Thoracic aorta (tissue), 2 donors: ENCODE measurements at places on chromosomes 4 and X. TPM values are rescaled to one million over a fixed set of nuclear protein-coding genes. Genes with fewer than 3 reads are reported as not detected.

TEC gene
- 12.8 TPM for total RNA-seq

SHROOM3 gene
- total RNA-seq: 171 TPM

FOXR2 gene
- total RNA-seq: not detected

TEX13D gene
- not detected for total RNA-seq

ENAM gene
- not detected for total RNA-seq

RS1 gene
- not detected for total RNA-seq
